ENCODE measurements at places on chromosomes 3 and 15.

- H3K27me3 ChIP-seq = peaks cover 5% of the 10 kb centered on the region
- H3K36me3 ChIP-seq = no peaks in the 10 kb centered on the region
- DNase-seq = no peak
- H3K4me1 ChIP-seq = no peaks in the 10 kb centered on the region
- no peak overlapping the region for H3K27ac ChIP-seq
- H3K4me3 ChIP-seq = no peak overlapping the region
Observed at GRCh38 chr3:144317961-144318360, 346.3 kb downstream of the DIPK2A start.

DNA sequence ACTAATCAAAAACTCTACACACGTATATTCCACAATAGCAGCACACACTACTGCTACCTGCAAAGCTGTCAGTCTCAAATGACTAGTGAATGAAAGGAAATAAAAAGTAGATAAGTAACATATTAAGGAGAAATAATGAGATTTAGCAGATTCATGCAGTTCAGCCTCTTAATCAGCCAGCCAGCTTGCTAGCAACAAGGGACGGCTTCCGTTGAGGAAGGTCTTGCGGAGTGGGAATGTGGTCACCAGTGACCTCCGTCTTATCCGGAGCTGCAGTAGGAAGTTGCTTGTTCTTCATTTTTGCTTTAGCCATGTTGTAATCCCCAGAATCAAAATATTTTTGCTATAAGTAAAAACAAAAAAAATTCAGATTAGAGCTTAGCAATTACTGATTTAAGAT, 17.1 kb downstream of the ARPP19 start:
- H3K27ac ChIP-seq = no peak overlapping the region
- H3K27me3 ChIP-seq = no peaks in the 10 kb centered on the region
- H3K4me3 ChIP-seq = no peak overlapping the region
- no peak for DNase-seq

DNA sequence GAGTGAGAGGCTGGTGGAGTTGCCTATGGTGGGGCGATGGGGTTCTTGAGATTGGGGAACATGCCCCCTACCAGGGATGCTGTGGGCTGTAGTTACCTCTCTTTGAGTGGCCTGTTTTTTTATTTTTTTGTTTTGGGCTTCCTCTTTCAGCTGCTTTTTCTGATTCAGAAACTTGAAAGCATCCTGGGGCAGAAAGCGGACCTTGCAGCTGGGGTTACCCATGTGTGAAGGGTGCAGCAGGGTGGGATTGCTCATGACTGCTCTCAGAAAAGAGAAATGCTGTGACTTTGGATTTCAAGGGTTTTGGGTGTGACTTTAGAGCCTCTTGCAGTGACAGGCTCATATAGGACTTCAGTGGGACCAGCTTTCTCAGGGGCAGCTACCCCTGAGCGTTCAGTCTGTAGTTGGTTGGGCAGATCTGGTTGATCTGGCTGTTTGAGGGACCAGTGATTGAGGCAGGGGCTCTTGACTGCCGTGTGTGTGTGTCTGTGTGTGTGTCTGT, 1.8 kb downstream of the LIMD1 start:
- peaks cover 68% of the 10 kb centered on the region for H3K4me1 ChIP-seq
- no peaks in the 10 kb centered on the region for H3K36me3 ChIP-seq
- peak overlapping the region; percentile 94 for H3K4me3 ChIP-seq
- no peaks in the 10 kb centered on the region for H3K27me3 ChIP-seq
- H3K27ac ChIP-seq = peak overlapping the region; percentile 15

GRCh38 chr3:107958146-107958545, 132.7 kb downstream of the CD47 start:
- no peak overlapping the region for H3K4me3 ChIP-seq
- peaks cover 37% of the 10 kb centered on the region for H3K4me1 ChIP-seq
- H3K27ac ChIP-seq = no peak overlapping the region
- no peak for DNase-seq
- no peaks in the 10 kb centered on the region for H3K36me3 ChIP-seq
- no peaks in the 10 kb centered on the region for H3K27me3 ChIP-seq

- no peaks in the 10 kb centered on the region for H3K36me3 ChIP-seq
- no peak overlapping the region for H3K4me3 ChIP-seq
- H3K4me1 ChIP-seq = no peaks in the 10 kb centered on the region
- H3K27me3 ChIP-seq = no peaks in the 10 kb centered on the region
Observed at GRCh38 chr3:2714834-2715233, 395.3 kb downstream of the IL5RA start.

GRCh38 chr15:43056696-43057095, 49.1 kb downstream of the UBR1 start:
- H3K27me3 ChIP-seq = no peaks in the 10 kb centered on the region
- no peak overlapping the region for H3K4me3 ChIP-seq
- peaks cover 21% of the 10 kb centered on the region for H3K36me3 ChIP-seq
- DNase-seq = no peak

DNA sequence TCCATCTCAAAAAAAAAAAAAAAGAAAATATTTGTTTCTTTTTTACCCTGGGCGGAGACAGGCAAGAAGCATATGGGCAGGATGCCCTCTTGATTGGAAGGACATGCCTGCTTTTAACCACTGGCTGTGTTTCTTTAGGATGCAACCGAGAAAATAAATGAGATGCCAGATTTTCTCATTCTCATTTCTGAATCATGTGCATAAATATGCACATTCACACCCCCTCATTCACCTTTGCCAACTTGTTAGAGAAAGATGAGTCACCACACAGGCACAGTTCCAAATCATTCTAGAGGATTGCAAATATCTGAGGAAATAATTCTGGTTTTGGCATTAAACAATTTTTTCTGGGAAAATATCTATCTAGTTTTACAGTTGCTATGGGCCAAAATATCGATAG, 3.3 kb downstream of the LIPH start:
- no peaks in the 10 kb centered on the region for H3K27me3 ChIP-seq
- peaks cover 25% of the 10 kb centered on the region for H3K4me1 ChIP-seq
- no peak for DNase-seq
- no peak overlapping the region for H3K4me3 ChIP-seq
- no peaks in the 10 kb centered on the region for H3K36me3 ChIP-seq

GRCh38 chr3:122689587-122689986, 8.9 kb downstream of the PARP14 start:
- peaks cover 11% of the 10 kb centered on the region for H3K4me1 ChIP-seq
- H3K27ac ChIP-seq = no peak overlapping the region
- H3K36me3 ChIP-seq = peaks cover 14% of the 10 kb centered on the region
- H3K4me3 ChIP-seq = no peak overlapping the region
- no peaks in the 10 kb centered on the region for H3K27me3 ChIP-seq

- no peak for DNase-seq
- H3K4me3 ChIP-seq = no peak overlapping the region
Observed at GRCh38 chr3:31312400-31312799, 220.3 kb upstream of the STT3B start.

DNA sequence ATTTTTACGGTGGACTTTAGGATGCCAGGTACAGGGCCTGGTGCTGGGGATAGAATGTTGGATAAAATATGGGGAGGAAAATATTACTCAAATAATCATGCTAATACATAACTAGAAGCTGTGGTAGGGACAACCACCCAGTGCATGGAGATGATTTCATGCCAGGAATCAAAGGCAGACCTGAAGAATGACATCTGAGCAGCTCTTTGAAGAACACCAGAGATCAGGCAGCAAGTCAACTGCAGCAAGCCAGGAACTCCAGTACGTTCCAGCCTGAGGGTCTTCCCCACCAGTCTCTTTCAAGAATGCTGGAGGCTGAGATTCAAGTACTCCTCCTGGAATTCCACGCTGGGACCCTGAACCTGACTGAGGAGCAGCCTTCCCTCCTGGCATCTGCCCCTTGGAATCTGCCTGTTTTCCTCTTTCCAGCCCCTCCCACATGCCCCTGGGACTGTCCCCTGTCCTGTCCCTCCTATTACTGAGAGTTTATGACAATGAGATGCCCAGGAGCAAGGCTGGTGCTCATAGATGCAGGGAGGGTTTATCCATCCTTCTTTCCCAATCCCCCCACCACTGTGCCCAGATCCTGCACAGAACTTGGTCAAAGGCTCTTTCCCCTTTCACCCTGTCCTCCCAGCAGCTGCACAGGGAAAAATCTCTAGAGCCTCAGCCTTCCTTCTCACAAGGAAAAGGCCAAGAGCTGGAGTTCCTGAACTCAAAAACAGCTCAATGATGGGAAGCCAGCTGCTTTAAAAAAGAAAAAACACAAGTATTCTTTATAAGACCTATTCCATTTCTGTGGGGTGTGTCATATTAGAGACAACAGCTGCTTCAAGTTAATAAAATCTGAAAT, 68.0 kb downstream of the PDZRN3 start:
- no peak for DNase-seq
- no peaks in the 10 kb centered on the region for H3K27me3 ChIP-seq
- H3K27ac ChIP-seq = no peak overlapping the region
- H3K4me3 ChIP-seq = no peak overlapping the region
- no peaks in the 10 kb centered on the region for H3K36me3 ChIP-seq

DNA sequence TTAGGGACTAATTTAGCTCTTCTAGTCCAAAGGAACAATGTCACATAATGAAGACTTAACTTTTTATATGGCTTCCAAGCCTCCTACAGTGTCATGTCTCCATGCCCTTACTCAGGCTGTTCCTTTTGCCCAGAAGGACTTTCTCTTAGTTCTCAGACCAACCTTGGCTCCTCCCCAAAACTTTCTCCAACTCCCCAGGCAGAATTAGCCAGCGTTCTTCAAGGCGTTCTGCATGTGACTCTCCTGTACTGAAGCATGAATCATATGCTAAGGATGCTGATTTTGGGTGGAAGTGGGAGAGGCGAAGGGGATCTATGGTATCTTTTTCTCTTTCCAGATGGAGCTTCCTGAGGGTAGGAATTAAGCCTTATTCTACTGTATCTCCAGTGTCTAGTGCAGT, 335.1 kb upstream of the ICE2 start:
- H3K27ac ChIP-seq = no peak overlapping the region
- no peaks in the 10 kb centered on the region for H3K27me3 ChIP-seq
- no peak for DNase-seq
- H3K4me3 ChIP-seq = no peak overlapping the region

GRCh38 chr3:19455546-19455945, 307.2 kb downstream of the KCNH8 start:
- no peak for DNase-seq
- H3K4me3 ChIP-seq = no peak overlapping the region
- H3K4me1 ChIP-seq = no peaks in the 10 kb centered on the region

GRCh38 chr15:34223904-34224596, 766 bp upstream of the EMC4 start:
- peaks cover 46% of the 10 kb centered on the region for H3K4me1 ChIP-seq
- H3K27ac ChIP-seq = peak overlapping the region; percentile 93
- no peak for DNase-seq
- H3K27me3 ChIP-seq = no peaks in the 10 kb centered on the region
- peak overlapping the region; percentile 87 for H3K4me3 ChIP-seq

DNA sequence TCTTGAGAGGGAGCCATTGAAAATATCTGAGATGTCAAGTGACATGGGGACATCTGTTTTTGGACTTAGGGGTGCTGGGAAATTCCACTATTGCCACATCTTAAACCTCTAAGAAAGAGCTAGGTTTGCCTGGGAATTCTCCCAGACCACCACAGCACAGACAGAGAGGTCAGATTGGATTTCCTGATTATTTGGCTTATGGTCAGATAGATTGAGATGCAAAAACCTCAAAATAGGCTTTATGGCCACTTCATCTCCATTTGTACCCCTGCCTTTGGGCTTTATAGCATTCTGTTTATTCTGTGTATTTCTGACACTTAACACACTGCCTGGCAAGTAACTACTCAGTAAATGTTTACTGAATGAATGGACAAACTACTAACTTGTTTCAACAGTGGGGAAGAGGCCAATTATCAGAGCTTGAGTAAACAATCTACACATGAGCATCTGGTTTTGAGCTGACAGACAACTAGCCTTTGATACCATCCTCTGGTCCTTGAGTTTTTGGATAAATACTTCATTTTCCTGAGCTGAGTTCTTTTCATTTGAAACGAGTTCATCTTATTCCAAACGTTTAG, 81.8 kb downstream of the TP63 start:
- H3K27ac ChIP-seq = no peak overlapping the region
- no peaks in the 10 kb centered on the region for H3K36me3 ChIP-seq
- no peak for DNase-seq
- peaks cover 5% of the 10 kb centered on the region for H3K27me3 ChIP-seq
- H3K4me3 ChIP-seq = no peak overlapping the region
- H3K4me1 ChIP-seq = peaks cover 23% of the 10 kb centered on the region

DNA sequence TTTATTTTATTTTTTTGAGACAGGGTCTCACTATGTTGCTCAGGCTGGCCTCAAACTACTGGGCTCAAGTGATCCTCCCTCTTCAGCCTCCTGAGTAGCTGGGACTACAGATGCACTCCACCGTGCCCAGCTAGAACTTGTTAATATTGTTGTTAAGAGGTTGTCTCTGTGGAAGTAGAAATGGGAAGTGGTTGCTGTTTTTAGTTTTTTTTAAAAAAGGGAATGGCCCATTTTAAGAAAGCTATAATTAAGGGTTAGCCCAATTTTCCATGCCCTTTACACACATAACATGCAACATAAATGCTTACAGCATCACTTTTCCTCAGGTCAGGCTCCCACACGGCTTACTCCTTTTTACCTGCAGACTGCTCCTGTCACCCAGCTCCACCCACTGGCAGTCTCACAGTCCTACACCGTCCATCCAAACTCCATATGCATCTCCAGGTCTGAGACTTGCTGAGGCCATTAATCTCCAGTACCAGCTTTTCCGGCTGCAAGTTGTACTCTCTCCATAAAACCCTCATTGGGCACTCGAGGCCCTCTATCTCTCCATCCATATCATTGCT, 19.8 kb downstream of the MORC1 start:
- H3K36me3 ChIP-seq = no peaks in the 10 kb centered on the region
- no peaks in the 10 kb centered on the region for H3K4me1 ChIP-seq
- no peak overlapping the region for H3K4me3 ChIP-seq
- H3K27me3 ChIP-seq = no peaks in the 10 kb centered on the region
- no peak overlapping the region for H3K27ac ChIP-seq
- no peak for DNase-seq

DNA sequence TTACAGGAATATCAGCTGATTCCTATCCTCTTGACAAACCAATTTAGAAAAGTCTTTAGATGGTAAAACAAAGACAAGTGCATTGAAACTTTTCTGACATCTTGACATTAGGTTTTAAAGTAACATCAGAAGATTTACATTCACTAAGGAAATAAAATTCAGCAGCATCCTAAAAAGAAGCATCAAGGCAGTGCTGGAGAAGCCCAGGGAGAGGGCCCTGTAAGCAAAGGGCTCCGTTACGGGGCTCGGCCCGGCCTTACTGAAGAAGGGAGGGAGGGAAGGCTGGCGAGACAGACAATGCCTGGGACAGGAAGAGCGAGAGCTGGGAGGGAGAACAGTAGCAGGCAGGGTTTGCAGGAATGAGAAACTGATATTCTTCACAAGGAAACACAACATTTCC, 39.3 kb downstream of the RUBCN start:
- peaks cover 24% of the 10 kb centered on the region for H3K36me3 ChIP-seq
- DNase-seq = no peak
- H3K4me1 ChIP-seq = peaks cover 6% of the 10 kb centered on the region
- H3K27ac ChIP-seq = no peak overlapping the region

DNA sequence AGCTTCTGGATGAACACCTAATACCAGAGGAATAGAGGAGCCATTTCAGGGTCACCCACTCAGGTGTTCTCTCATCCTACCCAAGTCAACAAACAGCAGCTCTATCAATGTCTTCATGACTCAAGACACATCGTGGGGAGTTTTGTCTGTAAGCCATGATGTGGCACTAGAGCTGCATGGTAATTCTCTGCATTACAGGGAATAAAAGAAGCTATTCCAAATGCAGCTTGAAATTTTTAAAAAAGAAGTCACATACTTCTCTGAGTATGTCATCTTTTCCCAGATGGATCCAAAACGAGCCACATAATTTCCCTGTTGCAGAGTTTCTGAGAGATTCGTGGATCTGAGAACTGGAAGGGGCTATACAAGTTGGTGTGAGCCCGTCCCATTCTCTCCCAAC, 6.1 kb upstream of the THSD4 start:
- H3K4me1 ChIP-seq = no peaks in the 10 kb centered on the region
- H3K36me3 ChIP-seq = no peaks in the 10 kb centered on the region
- no peak overlapping the region for H3K27ac ChIP-seq
- H3K4me3 ChIP-seq = no peak overlapping the region
